ENCODE measurements at places on chromosomes 16 and 17.

GRCh38 chr17:5678171-5678570 is 93.9 kb upstream of the NLRP1 start:
- no peak for DNase-seq

- peak; percentile 39 for DNase-seq
These were observed at the start of gene TEKT1 for GRCh38 chr17:6831661-6832263. Gene TEKT1, minus strand, starts transcription at chr17:6831729. Its CDS starts 1,353 bp downstream, at chr17:6830376.

DNA sequence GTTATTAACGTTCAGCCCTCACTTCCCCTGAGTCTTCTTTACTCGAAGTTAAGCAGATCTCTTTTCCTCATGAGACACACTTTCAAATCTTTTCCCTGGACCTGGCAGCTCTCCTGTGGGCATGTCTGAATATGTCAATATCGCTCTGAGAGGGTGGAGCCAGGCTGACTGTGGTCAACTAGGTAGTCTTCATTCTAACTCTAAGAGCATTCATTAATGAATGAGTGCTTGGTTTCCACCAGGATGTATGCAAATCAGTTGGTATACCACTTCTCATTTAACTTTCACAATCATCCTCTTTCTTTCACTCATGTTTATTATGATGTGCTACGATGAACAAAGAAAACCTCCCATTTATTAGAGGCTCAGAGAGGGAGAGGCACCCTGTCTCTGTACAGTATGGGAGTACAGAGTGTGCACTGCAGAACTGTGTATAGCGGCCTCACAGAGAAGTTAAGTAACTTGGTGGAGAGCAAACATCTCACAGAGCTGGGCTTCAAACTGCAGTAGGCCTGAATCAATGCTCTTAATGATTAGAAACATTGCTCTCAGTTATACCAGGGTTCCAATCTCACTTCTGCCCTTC is 39.9 kb downstream of the OTOA start:
- no peak for DNase-seq

- DNase-seq: peak; percentile 39
These were observed 62.9 kb upstream of the CPHXL start for GRCh38 chr16:75789237-75789636.

- no peak for DNase-seq
These were observed 44.0 kb downstream of the PRMT7 start for GRCh38 chr16:68354816-68355215.

DNA sequence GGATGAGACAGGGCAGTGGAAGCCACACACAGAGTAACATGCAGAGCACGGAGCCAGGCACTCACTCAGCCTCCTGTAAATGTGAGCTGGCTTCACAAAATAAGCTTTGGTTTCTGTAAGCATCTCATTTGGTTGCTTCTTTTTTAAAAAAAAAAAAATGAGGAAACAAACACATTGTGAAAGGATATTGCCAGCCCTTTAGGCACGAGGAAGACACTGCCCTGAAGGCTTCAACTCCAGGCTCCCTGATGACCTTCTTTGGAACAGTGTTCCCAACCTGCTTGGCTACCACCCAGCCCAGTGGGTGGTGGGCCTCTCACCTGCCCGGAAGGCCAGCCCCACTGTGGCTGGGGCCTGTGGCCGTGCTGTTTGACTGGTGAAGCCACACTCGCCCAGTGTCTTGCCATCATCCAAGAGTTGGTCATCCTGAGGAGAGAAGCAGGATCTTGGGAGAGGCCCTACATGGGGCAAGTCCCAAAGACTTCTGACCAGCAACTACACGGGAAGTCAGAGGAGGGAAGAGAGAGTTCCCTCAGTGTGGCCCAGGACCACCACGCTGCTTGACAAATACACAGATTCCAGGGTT is 1.9 kb downstream of the ELOB start:
- DNase-seq: no peak

DNA sequence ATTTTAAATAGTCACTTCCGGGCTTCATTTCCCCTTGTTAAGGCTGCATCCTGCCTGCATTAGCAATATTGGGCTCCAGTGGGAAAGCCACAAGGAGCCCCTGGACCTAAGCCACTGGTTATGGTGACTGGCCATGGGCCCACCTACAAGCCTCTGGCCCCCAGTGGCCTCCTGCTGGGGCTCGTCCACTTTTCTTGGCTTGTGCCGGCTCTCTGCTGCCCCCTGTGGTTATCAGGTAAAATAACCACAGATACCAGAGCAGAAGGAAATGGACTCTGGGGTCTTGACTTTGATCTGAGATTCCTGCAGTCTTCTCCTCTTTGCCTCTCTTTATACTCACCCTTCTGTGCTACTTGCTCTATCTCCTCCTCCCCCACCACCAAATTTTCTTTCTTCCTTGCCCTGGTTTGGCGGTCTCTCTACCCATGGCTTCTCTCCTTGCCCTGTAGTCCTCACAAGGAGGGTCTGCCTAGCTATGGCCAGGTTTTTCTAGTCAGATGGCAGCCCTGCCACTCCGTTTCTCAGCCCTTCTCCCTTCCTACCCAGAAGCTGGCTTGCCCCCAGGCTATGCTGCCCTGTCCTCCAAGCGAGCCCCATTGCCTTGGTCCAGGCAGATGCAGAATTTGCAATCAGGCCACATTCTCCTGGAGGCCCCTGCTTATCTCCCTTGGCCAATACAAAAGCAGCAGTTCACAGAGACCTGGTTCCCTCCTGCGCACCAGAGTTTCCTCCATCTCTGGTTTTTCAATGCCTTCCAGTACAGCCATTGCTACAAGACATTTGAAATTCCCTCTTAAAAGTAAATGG is 82.9 kb upstream of the RCVRN start:
- peak; percentile 39 for DNase-seq

GRCh38 chr17:16259926-16260325 is 42.9 kb downstream of the PIGL start:
- no peak for DNase-seq

GRCh38 chr16:10541366-10541765 is 39.0 kb downstream of the EMP2 start:
- DNase-seq: no peak

GRCh38 chr16:88936008-88936555 is 40.9 kb downstream of the CBFA2T3 start:
- no peak for DNase-seq

GRCh38 chr17:65061646-65062045 is 5.1 kb upstream of the GNA13 start:
- DNase-seq: no peak

GRCh38 chr17:65662196-65662595 is 100.7 kb upstream of the AXIN2 start:
- peak; percentile 66 for DNase-seq

DNA sequence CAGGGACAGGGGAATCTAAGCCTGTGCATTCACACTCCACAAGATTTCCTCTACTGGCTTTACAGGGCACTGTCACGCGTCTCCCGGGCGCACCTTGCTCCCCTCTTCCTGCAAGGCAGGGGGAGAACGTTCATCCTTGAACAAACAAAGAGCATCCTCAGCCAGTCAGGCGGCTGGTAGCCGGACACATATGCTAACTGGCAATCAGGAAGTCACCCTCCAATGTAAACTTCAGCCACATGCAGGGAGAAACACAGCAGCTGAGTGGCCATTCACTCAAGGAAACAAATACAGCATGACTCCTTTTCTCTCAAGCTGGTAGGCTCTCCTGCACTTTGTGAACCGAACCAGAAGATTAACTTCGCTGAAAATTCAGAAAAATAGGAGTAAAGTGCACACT is 10.8 kb upstream of the HSBP1 start:
- no peak for DNase-seq

GRCh38 chr16:87367529-87367928 is 16.0 kb downstream of the FBXO31 start:
- DNase-seq: no peak

DNA sequence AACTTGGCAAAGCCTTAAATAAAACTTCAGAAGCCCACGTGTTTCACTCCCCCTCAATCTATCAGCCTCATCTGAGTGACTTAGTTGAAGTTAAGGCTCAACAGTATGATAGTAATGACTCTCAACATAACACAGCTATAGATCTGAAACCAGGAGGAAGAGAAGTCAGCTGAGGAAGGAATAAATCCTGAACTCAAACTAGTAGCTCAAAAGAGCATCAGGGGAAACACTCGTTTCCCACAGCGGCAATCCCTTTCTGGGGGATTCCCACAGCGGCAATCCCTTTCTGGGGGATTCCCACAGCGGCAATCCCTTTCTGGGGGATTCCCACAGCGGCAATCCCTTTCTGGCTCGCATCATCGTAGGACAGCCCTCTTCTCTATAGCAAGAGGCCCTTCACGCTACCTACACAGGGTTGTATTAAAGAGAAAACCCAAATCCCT is 56.8 kb downstream of the ZZEF1 start:
- no peak for DNase-seq

DNA sequence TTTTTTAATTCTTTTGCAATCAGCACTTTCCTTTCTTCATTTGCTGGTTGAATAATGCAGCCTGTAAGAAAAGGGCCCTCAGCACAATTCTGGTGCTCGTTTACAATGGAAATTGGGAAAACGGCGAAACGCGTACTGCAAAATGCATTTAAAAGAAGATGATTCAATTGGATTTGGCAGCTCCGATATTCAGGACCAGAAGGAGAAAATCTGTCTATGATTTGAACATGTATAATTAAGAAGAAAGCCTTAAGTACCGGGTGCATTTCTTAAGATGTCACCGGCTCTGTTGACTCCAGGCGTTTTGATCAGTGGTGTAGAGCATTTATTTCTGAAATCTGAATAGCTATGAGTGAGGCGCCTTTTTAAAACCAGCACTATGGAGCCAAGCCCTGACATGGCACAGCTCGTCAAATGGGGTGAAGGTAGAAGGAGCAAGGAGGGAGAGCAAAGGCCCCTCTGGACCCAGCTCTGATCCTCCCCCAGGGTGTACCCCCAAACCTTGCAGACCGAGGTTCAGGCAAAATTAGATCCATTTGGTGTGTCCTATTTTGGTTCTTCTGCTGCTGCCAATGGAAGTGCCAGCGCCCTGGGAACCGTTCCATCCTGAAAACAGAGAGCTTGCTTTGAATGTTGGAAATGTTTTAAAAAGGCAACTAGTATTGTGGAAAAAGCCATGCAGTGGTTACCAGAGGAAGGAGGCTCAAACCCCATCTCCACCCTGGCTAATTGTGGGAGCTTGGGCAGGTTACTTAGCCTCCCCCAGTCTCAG is 161.4 kb upstream of the RPL38 start:
- DNase-seq: no peak

DNA sequence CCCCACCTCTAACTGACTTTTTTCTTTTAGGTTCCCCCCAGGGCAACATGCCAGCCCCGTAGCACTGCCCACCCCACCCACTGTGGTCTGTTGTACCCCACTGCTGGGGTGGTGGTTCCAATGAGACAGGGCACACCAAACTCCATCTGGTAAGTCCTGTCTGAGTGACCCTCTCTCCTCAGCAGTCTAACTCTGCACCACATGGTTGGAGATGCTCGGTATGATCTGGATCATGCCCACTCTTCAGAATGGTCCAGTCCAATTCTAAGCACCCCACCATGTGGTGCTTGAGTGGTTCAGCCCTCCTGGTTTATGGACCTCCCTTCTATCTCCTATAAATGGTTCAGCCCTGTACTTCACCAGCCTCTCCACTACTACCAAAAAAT is 5.9 kb downstream of the KDM6B start:
- peak; percentile 61 for DNase-seq

- DNase-seq: peak; percentile 54
These were observed 52.4 kb upstream of the IRX5 start for GRCh38 chr16:54878301-54878700.

GRCh38 chr16:8848231-8848938 is 20.4 kb downstream of the CARHSP1 start:
- no peak for DNase-seq

- DNase-seq: no peak
These were observed 7.6 kb downstream of the SLFN12L start for GRCh38 chr17:35529866-35530265.

GRCh38 chr16:48879223-48880122 is 269.5 kb upstream of the N4BP1 start:
- DNase-seq: no peak

GRCh38 chr17:7292729-7293128 is 1.7 kb downstream of the YBX2 start:
- no peak for DNase-seq

DNA sequence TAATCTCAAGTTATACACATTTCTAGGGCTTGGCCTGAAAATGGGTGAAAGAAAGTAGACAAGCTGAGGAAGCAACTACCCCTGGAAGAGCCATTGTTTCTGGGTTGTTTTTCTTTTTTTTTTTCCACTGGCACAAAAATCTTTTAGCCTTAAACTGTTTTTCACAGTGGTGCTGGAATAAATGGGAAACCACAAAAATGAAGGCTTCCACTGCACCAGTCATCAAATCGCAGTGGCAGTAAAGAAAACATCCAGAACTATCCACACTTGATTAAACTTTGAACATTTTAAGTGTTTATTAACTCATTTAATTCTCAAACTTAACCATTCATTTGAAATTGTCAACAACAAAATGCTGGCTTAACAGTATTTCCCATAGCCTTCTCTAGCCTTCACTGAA is 14.3 kb downstream of the CMTM4 start:
- DNase-seq: peak; percentile 46

DNA sequence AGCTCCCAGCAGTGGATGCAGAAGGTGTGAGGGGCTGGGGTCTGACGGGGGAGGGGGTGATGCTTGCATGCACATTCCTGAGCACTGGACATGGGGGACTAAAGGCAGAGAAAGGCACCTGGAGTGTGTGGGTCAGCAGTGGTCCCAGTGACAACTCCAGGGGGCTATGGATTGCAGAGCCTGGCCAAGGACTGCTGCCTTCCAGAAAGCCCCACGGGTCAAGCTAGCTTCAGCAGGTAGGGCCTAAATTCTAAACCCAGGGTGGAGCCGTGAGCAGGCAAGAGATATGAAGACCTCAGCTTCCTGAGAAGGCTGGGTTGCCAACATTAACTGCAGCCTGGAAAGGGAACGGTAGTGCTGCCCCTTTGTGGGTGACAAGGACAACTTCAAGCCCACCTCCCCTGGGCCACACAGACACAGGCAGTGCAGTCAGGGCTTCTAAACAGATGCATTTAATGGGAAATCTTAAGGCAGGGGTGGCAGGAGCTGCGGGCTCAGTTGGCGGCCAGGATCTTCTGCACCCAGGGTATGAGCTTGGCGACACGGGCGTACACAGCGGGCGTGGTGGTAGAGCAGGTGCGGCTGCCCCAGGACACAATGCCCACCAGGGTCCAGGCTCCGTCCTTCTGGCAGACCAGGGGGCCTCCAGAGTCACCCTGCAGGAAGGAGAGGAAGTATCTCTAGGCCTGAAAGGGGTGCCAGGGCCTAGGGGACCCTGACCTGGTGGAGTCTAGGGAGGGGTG is 3.1 kb downstream of the CTRB2 start:
- no peak for DNase-seq

DNA sequence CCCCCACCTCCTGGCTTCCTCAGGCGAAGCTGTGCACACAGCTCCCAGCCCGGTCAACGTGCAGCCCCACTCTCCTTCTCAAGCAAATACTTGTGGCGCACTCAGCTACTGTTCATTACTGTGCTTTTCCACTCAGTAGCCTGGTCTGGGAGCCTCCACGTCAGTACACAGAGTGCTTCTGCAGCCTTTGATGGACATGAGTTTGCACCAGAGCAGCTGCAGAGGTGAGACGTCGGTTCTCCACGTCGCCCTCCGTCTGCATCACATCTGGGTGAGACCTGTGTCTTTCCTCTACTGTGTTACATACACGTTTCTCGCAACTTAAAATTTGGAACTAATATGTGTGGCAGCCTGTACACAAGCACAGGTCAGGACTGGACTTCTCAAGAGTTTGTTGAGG is 334.3 kb downstream of the C16orf95 start:
- DNase-seq: no peak

- DNase-seq: no peak
These were observed 3.6 kb upstream of the ZNF652 start for GRCh38 chr17:49365667-49366066.
